ENCODE measurements at places on chromosomes 7 and 10. TPM values are rescaled to one million over a fixed set of nuclear protein-coding genes. Genes with fewer than 3 reads are reported as not detected.
A peak's percentile ranks its signal among the peaks of the same experiment; 100 is the strongest.

- no peak for DNase-seq
Observed at GRCh38 chr7:151821226-151821625, 55.7 kb downstream of the PRKAG2 start.

KCP gene
- 0.03 TPM for total RNA-seq

GPNMB gene
- 1,248 TPM for total RNA-seq

DNA sequence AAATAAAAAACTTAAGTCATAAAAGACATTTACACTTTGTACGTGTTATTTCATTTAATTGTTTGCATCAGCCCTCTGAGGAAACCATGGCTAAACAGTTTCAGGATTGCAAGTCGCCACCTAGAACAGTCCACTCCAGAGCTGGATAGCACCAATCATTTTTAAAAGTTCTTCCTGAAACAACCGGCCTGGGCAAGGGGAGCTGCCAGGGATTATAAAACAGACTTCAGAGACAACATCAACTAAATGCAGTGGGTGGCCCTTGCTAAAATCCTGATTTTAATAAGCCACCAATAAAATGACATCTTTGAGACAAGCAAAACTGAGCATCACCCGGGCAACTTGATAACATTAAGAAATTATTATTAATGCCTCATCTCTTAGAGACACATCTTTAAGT is 13.5 kb downstream of the DLG5 start:
- no peak for DNase-seq

PUS7 gene
- 44.9 TPM for total RNA-seq

FAM24B gene
- 0.45 TPM for total RNA-seq

MMP21 gene
- not detected for total RNA-seq

GRCh38 chr10:66572700-66573099 is 353.1 kb upstream of the LRRTM3 start:
- DNase-seq = no peak

GRCh38 chr10:30247704-30248103 is 101.4 kb downstream of the MTPAP start:
- DNase-seq = peak; percentile 2

DNA sequence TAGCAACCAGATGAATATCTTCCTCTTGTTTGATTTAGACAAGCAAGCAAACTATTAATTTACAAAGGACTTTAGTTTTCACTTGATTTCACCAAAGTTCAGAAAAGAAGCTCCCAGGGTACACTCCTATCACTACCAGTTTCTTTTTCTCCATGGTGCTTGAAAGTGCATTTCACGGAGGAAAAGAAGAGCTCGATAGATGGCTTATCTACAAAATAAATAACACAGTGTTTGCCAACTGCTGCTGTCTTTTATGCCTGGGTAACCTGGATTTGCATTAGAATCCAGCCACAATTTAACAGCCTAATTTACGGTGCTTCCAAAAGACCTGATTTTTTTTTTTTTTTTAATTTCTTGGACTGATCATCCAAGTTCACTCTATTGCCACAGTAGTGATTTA is 275.7 kb downstream of the GPR37 start:
- DNase-seq = no peak

ERVW-1 gene
- total RNA-seq = not detected

- DNase-seq = no peak
Observed at GRCh38 chr7:86942995-86943394, 116.5 kb downstream of the ELAPOR2 start.

DNA sequence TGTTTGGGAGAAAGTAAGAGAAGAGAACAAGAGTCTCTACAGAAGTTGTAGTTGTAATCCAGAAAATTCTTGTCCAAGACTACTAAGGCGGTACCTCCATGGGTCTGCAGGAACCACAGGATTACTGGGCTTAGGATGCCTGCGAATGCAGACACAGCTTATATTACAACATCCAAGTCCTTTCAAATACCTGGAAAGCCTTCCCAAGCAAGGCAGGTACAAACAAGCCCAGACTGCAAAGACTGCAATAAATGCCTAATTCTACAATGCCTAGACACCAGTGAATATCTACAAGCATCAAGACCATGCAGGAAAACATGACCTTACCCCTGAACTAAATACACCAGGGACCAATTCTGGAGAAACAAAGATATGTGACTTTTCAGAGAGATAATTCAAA is 178.2 kb downstream of the ARL4A start:
- DNase-seq = no peak

- DNase-seq = no peak
Observed at GRCh38 chr10:126732868-126733267, 62.4 kb upstream of the C10orf90 start.

PARP12 gene
- 15.1 TPM for total RNA-seq

- DNase-seq = no peak
Observed at GRCh38 chr10:69333205-69333604, 54.9 kb downstream of the HK1 start.

Data from SK-MEL-5 (cell line).